ENCODE measurements at places on chromosomes 4 and X. TPM values are rescaled to one million over a fixed set of nuclear protein-coding genes. Genes with fewer than 3 reads are reported as not detected.

DNA sequence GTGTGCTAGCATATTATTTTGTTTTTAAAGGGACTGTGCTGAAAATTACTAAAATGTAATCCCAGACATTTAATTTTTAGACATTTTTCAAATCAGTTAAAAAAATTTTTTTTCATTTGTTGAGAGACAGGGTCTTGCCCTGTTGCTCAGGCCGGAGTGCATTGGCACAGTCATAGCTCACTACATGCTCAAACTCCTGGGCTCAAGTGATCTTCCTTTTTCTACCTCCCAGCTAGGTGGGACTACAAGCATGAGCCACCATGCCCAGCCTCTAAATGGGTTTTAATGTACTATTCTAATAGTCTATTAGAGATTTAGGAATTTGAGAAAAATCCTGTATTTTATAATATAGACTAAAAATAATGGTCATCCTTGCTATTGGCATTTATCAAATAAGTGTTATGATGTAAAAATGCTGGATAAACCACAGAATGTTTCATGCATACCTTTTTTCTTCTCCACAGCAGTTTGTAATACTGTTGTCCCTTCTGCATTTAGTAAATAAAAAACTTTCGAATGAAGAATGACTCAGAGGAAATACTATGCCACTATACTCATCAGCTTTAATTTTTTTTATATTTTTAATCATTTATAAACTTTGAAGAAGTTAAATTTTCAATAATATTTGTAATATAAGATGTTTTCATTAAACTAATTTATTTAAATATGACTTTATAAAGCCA lies 29.9 kb downstream of the CPEB2 start:
- DNase-seq = no peak

Gene CXCL8
- total RNA-seq = 2.5 TPM

Gene KLHL13
- total RNA-seq = 0.35 TPM

- no peak for DNase-seq
These were observed 968 bp downstream of the GPRIN3 start for GRCh38 chr4:89306486-89307177.
